Femur (tissue), 1 donor: ENCODE measurements at places on chromosomes 13 and 19.

DNA sequence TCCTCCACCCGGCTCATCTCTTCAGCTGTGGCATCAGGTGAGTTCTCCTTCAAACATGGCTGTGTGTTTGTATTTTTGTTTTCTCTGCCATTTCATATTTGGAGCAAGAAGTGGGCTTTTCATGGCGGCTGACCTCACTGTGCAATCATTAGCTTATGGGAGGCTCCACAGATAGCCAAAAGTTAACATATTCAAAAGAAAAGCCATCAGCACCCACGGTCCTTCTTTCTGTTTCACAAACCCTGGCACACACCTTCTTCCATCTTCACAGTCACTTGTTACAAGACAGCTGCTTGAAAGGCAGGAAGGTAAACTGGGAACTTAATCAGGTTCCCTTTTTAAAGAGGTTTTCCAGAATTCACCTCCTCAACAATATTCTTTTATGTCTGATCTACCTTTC, 69.3 kb upstream of the ATP12A start:
- DNase-seq = no peak

DNA sequence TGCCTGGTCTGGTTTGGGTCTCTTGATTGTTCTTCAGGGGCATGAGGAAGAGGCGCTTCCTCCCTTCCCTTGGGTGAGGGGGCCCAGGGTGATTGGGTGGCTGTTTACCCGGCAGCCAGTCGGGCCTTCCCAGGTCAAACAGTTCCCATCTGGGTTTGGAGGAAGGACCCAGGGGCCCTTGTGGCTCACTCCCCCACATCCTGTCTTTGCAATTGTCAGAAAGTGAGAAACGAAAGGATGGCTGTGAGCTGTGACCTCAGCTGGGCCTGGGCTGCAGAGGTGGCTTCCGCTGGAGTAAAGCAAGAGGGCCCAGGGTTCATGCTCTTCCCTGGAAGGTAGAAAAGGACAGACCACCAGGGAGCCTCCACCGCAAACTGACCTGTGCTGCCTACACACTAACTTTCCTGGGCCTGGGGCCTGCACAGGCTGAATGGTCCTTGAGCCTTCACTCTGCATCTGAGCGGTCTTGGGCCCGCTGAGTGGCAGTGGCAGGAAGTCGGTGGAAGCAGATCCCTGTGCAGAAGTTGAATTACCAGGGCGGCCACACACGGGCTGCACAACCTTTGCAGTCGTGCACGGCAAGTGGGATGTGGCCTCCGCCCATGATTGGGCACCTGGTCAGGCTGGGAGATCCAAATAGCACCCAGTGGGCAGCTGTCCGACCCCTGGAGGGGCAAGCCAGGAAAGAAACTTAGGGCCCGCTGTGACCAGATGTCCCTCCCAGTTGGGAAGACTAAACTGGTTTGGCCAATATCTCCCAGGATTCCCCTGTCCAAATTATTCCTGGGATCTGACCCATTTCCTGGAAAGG, 5.3 kb upstream of the CD79A start:
- DNase-seq = peak; percentile 53

- DNase-seq = no peak
Observed at GRCh38 chr13:98648686-98649085, 71.8 kb upstream of the STK24 start.

- DNase-seq = no peak
Observed at GRCh38 chr19:55591555-55591954, 7.8 kb downstream of the FIZ1 start.

DNA sequence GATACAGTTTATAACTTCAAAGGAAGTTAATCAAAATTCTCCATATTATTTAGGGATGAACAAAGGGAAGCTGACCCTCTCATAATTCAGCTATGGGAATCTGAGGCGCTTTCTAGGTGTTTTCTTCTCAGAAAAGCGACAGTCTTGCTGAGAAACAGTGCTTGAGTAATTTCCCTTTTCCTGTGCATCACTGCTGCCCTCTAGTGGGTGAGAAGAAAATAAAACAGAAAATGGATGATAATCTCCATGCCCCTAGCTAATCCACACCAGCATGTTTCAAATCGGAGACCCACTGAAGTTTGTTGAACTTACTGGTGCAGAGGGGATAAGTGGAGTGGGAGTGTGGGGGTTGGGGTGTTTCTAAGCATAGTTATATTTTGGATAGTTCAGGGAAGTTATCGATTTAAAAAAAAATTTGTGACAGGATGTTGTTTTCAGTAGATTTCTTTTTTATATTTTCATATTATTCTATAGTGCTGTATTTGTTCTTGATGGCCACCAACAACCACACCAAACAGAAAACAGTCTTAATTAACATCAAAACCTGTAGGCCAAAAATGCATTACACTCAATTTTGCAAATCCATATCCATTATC, 21.4 kb downstream of the LCP1 start:
- no peak for DNase-seq
